ENCODE measurements at places on chromosomes 16 and 17.

- no peak for DNase-seq
These were observed 1.6 kb downstream of the BFAR start for GRCh38 chr16:14634389-14634725.

DNA sequence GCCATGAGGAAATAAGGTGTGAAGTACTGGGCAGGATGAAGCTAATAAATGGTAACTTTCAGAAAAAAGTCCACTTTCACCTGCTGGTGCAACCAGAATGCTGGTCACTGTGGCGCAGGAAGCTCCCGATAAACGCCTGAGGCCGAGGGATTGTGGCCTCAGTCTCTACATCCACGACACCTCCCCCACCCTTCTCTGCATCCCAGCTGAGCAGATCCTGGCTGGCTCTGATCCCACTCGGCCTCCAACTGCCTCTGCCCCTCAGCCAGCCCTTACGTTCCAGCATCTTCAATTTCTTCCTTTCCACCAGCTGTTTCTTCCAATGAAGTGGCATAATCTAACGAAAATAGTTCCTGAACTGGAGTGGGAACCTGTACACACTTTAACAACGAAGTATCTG, 49.5 kb downstream of the COX4I1 start:
- no peak for DNase-seq

DNA sequence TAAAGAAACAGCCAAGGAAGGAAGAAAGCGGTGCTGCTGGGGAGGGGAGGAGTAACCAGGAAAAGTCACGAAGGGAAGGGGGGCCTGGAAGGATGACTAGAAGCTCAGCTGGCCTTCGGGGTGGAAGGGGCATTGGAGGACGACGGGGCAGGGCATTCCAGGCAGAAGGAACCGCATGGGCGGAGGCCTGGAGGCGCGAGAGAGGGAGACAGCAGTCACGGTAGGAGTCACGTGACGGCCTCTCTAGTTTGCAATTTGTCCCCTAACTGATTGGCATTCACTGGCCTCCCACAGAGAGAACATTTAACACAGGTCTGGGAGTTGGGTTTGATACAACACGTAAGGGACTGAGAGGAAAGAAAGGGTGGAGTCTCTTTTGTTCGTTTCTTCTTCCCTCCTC, 63.9 kb downstream of the RTN4RL1 start:
- no peak for DNase-seq

DNA sequence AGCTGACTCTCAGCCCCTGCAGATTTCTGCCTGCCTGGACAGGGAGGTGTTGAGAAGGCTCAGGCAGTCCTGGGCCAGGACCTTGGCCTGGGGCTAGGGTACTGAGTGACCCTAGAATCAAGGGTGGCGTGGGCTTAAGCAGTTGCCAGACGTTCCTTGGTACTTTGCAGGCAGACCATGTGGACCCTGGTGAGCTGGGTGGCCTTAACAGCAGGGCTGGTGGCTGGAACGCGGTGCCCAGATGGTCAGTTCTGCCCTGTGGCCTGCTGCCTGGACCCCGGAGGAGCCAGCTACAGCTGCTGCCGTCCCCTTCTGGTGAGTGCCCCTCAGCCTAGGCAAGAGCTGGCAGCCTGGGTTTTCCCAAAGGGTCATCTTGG, 3.9 kb downstream of the GRN start:
- no peak for DNase-seq

GRCh38 chr17:54891176-54891821, 9.4 kb upstream of the TOM1L1 start:
- DNase-seq, result no peak

DNA sequence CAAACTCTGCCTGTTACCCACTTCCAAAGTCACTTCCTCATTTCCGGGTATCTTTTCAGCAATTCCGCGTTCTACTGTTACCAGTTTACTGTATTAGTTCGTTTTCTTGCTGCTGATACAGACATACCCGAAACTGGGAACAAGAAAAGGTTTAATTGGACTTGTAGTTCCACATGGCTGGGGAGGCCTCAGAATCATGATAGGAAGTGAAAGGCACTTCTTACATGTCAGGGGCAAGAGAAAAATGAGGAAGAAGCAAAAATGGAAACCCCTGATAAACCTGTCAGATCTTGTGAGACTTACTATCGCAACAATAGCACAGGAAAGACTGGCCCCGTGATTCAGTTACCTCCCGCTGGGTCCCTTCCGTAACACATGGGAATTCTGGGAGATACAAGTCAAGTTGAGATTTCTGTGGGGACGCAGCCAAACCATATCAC, 30.9 kb downstream of the PAFAH1B1 start:
- no peak for DNase-seq

All from left cardiac atrium (tissue), 4 donors.